ENCODE measurements at places on chromosomes 1 and 21.

- no peak for DNase-seq
Observed at GRCh38 chr21:42009018-42009830, 936 bp downstream of the ZBTB21 start.

- DNase-seq = no peak
Observed at GRCh38 chr1:192824511-192824910, 15.7 kb downstream of the RGS2 start.

DNA sequence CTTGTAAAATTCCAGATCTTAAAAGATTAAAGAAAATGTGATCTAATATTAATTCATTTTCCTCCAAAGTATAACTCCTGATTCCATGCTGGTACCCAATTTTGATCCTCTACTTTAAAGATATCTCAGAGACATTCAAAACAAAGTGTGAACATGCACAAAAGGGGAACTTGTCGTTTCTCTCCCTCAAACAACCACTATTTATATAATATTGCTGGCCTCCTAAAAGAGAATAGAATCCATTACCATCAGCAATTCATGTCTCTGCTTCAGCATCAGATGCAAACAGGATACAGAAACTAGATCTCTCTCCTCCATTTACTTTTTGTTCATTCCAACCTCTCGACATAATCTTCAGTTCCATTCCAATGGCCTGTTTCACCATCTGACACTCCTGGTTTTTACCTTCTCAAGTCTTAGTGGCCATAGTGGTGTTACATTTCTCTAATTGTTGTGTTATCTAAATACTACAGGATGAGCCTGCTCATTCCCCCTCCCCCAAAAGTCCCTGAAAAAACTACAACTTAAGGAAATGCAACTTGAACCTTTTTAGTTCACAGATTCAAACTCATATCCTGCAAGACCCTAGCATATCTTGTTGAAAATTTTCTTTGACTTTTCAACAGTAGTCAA lies 4.1 kb downstream of the NRIP1 start:
- no peak for DNase-seq

DNA sequence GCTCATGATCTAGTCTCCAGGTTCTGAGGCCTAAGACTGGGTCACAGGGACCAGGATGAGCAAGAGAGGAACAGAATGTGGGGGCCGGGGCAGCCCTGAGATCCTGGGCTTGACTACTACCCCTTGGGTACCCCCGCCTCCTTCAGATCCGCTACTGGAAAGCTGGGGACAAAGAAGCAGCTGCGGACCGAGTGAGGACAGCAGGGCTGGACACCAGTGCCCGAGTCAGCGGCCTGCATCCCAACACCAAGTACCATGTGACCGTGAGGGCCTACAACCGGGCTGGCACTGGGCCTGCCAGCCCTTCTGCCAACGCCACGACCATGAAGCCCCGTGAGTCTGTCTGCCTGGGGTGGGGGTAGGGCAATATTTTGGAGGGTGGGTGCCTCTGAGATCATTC lies 12.5 kb downstream of the TMEM81 start:
- DNase-seq = no peak

DNA sequence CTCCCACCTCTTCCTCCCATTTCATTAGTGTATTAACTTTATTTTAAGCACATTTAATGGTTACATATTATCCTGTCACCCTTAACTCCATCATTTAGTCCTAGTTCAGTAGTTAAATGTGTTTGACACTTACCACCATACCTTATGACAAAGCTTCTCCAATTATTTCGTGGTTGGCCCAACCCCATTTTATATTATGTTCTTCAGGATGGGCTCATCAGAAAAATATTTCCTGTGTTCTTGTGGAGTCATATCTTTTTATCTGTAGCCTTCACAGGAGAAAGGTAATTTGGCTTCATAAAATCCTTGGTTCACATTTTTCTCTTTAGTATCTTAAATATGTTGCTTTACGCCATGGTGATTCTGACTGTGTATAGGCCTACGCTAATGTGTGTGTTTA lies 142.3 kb upstream of the COL6A1 start:
- no peak for DNase-seq

- DNase-seq = no peak
Observed at GRCh38 chr21:43921571-43921978, 56.6 kb downstream of the AGPAT3 start.

- no peak for DNase-seq
Observed at GRCh38 chr1:211601982-211602670, 23.2 kb upstream of the SLC30A1 start.

DNA sequence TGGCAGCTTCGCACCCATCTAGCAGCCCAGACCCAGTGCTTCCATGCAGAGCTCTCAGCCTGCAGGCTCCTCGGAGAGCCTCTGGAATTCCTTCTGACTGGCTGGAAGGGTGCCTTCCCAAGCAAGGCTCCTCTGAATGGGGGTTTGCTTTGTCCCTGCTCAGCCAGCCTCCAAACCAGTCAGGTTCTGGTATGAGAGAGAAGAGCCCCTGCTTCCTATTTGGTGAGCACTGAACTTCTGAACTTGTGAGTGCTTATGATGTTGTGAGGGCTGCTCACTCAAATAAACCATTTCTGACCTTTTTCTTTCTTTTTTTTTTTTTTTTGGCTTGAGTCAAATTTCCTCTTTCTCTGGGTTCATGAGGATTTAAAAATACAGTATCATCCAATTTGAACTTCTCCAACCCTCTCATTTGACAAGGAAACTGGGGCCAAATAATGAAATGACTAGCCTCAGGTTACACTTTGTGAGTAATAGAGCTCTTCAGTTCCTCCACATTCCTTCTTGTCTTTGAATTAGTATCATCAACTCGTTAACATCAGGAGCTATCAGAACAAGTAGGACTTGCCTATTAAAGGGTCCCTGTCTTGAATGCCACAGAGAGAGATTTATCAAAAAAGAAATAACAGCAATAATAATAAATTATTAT lies 39.6 kb downstream of the GFI1 start:
- no peak for DNase-seq

DNA sequence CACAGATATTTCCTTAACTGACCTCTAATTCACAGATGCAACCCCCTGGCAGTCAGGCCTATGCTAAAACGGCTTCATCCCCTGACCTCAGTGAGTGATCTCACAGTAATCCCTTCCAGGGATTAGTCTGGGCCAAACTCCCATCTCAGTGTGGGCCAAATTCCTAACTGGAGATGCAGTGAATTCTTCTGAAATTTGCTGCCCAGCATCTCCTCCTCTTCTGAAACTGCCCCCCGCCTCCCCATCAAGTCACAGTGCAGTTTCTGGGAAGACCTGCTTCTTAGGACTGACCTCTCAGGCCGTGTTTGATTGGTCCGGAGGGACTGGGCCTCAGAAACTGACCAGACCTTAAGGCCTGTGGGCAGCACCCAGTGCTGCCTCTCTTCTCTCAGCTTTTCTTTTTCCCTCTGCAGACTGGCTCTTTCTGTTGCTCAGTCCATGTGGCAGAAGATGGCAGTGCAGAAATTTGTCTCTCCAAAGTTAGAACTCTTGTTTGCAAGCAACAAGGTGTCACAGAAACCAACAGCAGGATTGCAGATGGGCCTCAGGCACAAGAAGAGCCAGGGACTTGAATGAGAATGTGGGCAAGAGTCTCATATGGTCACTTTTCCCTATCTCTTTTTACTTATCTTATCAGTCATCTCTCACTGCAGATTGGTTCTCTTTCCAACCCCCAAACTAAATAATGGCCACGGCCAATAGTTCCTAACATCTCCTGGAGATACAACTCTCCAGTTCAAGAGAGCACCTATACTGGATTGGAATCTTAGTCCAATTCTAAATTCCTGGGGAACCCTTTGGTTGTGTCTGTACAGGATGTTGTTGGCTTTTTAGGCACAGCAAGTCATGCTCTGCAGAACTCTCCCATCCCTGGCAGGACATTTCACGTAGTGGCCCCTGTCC lies 95.5 kb upstream of the RALGPS2 start:
- DNase-seq = no peak

GRCh38 chr1:6127587-6128163 lies 52.4 kb downstream of the CHD5 start:
- peak; percentile 86 for DNase-seq

DNA sequence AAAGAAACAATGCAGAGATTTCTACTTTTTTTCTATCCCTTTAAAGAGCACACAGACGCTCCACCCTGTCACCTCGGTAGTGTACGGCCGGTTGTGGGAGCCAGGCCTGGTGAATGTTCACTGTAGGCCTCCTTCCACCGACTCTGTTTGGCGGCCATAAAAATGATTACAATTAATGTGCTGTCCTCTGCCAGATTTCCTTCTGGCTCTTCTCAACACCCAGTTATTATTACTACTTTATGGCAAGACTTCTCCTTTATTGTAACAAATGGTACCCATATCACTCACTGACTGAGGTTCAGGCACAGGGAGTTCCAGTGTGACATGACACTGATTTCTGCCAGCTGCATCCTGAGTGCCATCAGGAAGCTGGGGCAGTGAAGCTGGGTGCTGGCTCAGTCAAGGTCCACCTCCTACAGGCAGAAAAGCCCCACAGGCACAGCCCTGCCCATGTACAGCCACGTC lies 37.4 kb downstream of the GPR161 start:
- no peak for DNase-seq

- DNase-seq = no peak
Observed at GRCh38 chr1:118861216-118861615, 126.9 kb downstream of the TBX15 start.

GRCh38 chr1:2506007-2506860 lies 20.2 kb downstream of the PANK4 start:
- no peak for DNase-seq

- DNase-seq = no peak
Observed at GRCh38 chr1:180609643-180610555, 21.9 kb upstream of the XPR1 start.

DNA sequence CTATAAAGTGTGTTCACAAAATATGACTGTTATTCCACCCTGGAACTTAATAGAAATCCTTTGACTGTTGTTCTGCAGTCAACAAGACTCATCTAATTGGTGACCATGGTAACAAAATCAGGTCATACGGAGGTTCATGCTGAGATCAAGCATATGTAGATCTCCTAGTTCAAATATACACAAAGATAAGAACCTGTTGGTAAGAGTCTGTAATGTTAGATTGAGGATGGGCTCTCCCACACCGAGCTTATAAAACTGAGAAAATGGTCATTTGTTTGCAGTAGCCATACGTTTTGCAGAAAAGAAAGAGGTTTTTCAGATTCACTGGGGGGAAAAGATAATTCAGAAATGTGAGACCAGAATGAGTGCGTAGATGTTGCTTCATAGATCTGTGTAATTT lies 468.1 kb downstream of the RPS6KC1 start:
- no peak for DNase-seq

GRCh38 chr1:193741228-193741627 lies 554.8 kb upstream of the B3GALT2 start:
- no peak for DNase-seq

GRCh38 chr1:186623551-186623950 lies 56.7 kb downstream of the PTGS2 start:
- no peak for DNase-seq

- DNase-seq = no peak
Observed at GRCh38 chr1:19762175-19762779, 37.4 kb downstream of the TMCO4 start.

GRCh38 chr1:78274814-78275213 lies 216.0 kb upstream of the PTGFR start:
- no peak for DNase-seq

- no peak for DNase-seq
Observed at GRCh38 chr1:7652515-7653098, 118.5 kb upstream of the VAMP3 start.

GRCh38 chr1:172003766-172004530 lies 162.7 kb downstream of the DNM3 start:
- no peak for DNase-seq

DNA sequence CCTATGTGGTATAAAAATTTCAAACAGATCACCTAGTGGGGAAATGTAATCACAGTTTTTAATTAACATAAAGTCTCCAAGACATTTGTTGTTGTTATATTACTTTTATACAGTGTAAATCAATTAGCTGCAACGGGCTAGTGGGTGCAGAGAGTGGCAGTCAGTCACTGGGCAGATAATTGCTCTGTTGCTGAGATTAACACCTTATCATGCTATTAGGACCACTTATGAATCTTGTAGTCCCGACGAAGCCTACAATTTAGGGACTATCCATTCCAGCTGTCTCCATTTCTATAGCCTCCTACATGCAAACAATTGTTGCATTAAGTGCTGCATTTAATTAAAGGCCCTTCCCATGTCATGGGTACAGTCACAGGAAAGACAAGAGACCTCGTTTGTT lies 158.9 kb upstream of the PROX1 start:
- no peak for DNase-seq

DNA sequence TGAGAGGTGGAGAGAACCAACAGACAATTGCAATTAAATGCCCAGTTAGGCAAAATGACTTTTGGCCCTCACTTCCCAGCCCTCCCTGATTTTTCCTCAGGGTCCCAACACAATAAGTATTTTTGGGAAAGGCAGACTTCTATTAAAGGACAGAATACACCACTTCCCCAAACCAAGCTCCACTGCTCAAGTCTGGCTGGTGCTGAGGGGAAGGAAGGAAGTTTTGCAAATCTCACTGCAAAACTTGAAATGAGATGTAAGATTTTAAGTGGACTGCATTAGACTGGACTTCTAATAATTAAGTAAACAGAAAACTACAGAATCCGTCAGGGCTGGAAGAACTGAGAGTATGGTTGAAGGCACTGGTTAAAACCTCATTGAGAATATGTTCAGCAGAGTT lies 32.2 kb upstream of the CD1D start:
- DNase-seq = no peak

DNA sequence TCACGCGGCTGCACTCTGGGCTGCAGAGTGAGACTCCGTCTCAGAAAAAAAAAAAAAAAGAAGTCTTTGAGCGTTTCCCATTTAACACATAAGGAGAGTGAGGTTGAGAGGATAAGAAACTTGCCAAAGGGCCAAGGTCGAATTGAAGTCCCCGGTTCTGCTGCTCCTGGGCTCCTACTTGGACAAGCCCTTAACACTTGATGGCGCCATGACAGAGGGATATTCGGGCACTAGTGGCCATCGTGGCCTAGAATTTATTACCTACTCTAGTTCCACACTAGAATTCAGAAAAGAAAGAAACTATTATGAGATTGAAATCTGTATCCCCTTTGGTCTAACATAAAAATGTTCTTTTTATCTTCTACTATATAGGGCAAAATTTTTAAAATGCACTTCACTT lies 65.7 kb upstream of the NEK2 start:
- DNase-seq = no peak

GRCh38 chr1:224448453-224449017 lies 13.9 kb upstream of the WDR26 start:
- no peak for DNase-seq

DNA sequence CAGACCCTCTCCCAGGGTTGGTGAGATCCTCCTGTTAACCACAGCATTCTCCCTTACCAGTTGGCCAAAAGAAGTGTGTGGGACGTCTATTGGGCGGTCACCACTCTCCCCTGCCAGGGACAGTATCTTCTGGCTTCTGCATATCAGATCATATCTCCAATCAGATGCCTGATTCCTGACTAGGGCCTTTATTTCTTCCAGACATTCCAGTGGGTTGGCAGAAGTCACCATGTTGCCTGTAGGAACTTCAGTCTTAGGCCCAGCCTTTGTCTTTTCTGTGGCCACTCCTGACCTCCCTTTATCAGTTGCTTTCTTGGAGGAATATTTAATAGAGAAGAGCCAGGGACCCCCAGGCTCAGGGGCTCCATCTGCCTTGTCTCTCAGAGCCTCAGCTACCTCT lies 130.4 kb upstream of the F3 start:
- no peak for DNase-seq

- no peak for DNase-seq
Observed at GRCh38 chr21:31846690-31847089, 26.1 kb upstream of the HUNK start.

Data from NCI-H1048 (cell line).